ENCODE measurements at places on chromosomes 16 and 17. TPM values are rescaled to one million over a fixed set of nuclear protein-coding genes. Genes with fewer than 3 reads are reported as not detected.

RUSF1 gene
- 24.9 TPM for total RNA-seq

CPNE2 gene
- total RNA-seq, result 93.1 TPM

RNF43 gene
- total RNA-seq, result not detected

CLEC3A gene
- not detected for total RNA-seq

SEZ6L2 gene
- 4.9 TPM for total RNA-seq

KRT28 gene
- total RNA-seq, result not detected

NPIPA3 gene
- 0.48 TPM for total RNA-seq

KRT27 gene
- total RNA-seq, result not detected

SGSH gene
- total RNA-seq, result 7.4 TPM

COX10 gene
- 19.3 TPM for total RNA-seq

USB1 gene
- 28.6 TPM for total RNA-seq

GID4 gene
- total RNA-seq, result 6.0 TPM

ABAT gene
- 3.5 TPM for total RNA-seq

MEIOC gene
- under 0.01 TPM for total RNA-seq

SULT1A4 gene
- 2.9 TPM for total RNA-seq

TMED6 gene
- total RNA-seq, result not detected

COL1A1 gene
- total RNA-seq, result 259 TPM

FGF11 gene
- total RNA-seq, result 2.0 TPM

LGALS9B gene
- total RNA-seq, result not detected

POLR2C gene
- 186 TPM for total RNA-seq

SCIMP gene
- total RNA-seq, result not detected

LRRC45 gene
- 17.6 TPM for total RNA-seq

TBKBP1 gene
- total RNA-seq, result 0.48 TPM

HIGD1B gene
- total RNA-seq, result not detected

EVI2A gene
- total RNA-seq, result 16.6 TPM

HLF gene
- total RNA-seq, result 0.24 TPM

CCL8 gene
- not detected for total RNA-seq

MYO15A gene
- total RNA-seq, result 0.24 TPM

ATP2C2 gene
- not detected for total RNA-seq

CEP295NL gene
- not detected for total RNA-seq

DPEP2 gene
- not detected for total RNA-seq

ITGB3 gene
- total RNA-seq, result 26.7 TPM

TBC1D3G gene
- total RNA-seq, result not detected

RHBDL3 gene
- 0.24 TPM for total RNA-seq
